ENCODE measurements at places on chromosomes 5 and 9.

DNA sequence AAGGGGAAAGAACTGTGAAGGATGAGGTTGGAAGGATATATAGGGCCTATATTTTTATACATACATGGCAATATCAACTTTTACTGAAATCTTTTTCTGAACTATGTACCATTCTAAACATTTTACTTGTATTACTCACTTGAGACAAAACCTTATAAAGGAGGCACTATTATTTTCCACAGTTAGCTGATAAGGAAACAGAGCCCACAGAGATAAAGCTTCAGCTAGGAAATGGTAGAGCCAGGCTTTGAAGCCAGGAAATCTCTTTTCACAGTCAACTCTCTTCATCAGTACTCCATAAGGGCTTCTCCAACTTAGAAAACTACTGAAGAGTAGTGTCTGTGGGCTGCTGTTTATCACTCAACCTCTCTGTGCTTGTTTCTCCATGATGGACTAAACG is 613.7 kb downstream of the PRELID2 start:
- DNase-seq = no peak

DNA sequence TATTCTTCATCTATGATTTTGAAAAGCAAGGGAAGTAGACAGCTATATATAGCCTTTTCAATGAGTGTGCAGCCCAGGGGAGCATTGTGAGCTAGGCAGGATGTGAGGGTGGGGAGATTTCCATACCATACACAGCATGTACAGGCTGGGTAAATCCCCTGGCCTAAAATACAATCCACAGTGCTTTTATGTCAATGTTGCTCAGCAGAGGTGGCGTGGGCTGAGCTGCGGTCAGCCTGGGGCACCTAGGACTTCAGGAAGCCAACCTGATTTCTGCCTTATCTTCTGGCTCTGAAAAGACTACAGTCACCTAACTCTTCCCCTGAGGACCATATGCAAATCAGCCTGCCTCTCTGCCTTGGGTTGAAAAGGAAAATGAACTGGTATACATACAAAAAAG is 6.3 kb upstream of the GARIN3 start:
- no peak for DNase-seq

- no peak for DNase-seq
Observed at GRCh38 chr5:57067597-57067924, 106.3 kb upstream of the GPBP1 start.

DNA sequence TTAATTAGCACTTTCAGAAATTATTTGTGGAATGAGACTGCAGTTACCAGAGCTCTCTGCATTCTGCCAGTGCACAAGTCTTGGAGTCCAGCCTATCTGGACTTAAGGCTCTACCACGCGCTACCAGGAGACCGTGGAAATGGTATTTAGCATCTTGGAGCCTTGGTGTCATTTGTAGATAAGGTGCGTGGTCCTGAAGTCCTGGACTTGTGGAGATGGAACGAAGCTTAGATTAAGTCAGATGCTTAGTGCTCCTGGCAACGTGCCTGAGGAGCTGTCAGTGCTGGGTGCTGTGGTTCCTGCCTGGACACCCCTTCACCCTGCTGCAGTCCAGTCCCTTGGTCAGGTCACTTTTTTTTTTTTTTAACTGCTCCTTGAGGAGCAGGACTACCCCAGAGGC is 59.7 kb downstream of the RCL1 start:
- no peak for DNase-seq

DNA sequence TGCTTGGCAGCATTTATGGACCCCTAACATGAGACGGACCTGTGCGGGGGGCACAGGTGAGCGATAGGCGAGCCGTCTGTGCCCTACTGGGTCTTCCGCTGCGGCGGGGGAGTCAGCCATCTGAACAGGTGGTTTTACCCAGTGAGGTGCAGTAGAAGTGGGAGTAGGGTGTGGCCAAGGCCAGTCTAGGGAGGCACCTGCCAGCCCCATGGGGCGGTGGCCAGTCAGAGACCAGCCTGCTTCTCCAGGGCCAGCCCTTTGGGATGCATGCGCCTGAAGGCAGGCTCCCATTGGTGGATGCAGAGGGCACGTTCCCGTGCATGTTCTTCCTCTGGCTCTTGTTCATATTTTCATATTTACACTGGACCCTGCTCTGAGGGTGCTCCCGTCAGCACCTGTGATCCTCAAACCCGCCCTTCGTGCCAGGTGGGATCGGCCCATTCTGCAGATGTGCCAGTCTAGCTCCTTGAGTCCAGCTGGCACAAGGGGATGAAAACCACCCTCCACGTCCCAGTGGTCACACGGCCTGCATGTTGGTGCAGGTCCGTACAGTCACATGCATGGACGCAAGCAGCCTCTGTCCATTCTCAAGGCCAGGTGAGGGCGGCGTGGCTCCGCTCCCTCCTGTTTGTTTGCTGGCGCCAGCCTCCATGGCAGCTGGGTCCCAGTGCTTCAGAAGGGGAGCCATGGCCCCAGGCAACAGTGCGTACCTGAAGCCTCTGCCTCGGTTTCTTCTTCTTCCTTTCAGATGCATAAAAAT is 9.0 kb downstream of the COL5A1 start:
- no peak for DNase-seq

- no peak for DNase-seq
Observed at GRCh38 chr5:38011668-38012188, 171.9 kb upstream of the GDNF start.

DNA sequence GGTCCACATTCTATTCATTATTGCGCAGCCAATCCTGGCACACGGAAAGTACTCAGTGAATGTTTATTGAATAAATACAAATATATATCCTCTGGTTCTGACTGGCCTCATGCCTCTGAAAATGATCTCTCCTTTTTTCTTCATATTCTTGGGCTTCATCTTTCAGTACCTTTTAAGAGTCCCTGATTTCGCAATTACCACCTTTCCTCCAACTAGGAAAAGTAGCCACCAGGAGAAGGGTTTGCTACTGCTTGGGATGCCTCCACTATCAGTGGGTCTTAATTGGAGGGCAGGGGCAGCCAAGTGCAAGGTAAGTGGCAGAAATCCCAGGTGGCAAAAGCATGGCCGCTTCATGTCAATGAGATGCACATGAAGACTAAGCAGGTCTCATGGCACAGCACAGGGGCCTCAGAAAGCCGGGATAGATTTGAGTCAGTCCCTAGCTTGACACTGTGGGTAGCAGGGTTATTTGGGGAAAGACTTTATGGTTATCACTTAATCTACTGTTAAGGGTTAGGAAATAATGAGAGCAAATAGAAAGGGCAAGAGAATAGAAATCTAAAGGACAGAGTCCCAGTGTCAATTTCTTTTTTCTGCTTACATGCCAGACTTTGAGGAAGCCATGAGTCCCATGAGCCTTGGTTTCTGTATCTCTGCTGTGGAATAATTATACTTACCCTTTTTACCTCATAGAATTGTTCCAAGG is 361.1 kb downstream of the MAN2A1 start:
- no peak for DNase-seq

- DNase-seq = no peak
Observed at GRCh38 chr5:4735261-4735660, 404.9 kb upstream of the ADAMTS16 start.

- no peak for DNase-seq
Observed at GRCh38 chr5:45639040-45639439, 57.1 kb downstream of the HCN1 start.

GRCh38 chr9:84711398-84711777 is 41.9 kb downstream of the NTRK2 start:
- no peak for DNase-seq

DNA sequence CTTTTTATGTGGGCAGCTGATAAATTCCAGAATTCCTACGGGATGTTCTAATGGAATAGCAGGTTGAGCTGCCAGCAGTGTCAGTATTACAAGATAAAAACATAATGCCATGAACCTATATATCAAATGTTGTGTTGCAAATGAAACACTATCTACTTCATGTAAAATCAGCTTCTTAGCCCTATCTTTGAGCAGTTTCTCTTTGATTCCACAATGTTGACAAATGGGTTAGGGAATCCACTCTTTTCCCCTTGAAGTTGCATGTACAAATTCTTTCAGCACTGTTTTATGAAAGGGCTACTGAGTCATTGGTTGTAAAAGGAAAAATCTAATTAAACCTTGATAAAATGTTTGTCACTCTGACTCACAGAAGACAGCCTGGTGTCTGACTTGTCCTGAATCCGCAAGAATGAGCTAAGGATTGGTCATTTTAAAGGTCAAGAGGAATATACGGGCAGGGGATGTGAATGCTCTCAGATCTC is 950.6 kb upstream of the NUDT12 start:
- no peak for DNase-seq
